ENCODE measurements at places on chromosomes 13 and 19.

DNA sequence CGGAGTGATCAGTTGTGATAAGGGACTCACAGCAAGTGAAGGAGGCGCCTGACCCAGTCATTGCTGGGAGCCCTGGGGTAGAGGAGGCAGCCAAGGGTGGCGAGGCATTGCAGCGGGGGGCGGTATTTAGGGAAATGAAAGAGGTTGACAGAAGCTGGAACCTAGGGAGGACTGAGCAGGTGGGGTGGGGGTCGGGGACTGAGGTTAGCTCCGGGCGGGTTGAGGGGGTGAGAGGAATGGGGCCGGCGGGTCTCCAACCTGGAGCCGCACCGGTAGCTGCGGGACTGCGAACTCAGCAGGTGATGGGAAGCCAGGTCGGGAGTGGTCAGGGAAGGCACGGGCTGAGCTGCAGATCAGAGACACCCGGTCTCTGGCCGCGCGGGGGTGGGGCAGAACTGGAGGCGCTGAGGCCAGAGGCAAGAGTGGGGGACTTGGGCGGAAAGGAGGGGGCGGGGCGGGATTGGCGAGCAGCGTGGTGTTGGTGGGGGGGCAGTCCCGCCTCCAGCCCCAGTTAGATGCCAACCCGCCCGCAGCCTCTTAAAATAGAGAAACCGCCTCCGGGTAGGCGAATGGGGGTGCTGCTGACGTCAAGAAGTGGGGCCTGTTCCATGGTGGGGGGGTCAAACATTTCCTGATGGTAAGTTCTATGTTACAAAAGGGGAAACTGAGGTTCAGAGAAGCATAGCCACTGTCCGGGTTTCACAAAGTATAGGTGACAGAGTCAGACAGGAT, 1.5 kb downstream of the MAST3 start:
- no peak for DNase-seq

- DNase-seq, result no peak
These were observed 54.9 kb upstream of the SACS start for GRCh38 chr13:23488442-23488841.

DNA sequence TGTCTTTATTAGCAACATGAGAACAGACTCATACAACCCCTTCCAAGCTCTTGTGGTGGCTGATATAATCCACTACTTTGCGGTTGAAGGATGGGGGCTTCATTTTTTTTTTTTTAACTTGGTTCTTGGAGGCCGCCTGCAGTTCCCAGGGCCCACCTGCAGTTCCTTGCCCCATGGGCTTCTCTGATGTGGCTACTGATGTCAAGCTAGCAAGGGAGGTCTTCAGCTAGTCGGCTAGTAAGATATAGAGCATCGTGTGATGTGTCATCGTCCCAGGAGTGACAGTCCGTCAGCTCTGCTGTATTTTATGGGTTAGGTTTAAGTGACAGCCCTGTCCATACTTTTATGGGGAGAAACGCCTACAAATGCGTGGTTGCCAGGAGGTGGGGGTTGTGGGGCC, 26.1 kb downstream of the UHRF1 start:
- DNase-seq, result no peak

- DNase-seq, result no peak
These were observed 29.2 kb downstream of the RBM26 start for GRCh38 chr13:79376843-79377242.

- DNase-seq, result no peak
These were observed 5.2 kb downstream of the TRAPPC5 start for GRCh38 chr19:7685546-7686445.

DNA sequence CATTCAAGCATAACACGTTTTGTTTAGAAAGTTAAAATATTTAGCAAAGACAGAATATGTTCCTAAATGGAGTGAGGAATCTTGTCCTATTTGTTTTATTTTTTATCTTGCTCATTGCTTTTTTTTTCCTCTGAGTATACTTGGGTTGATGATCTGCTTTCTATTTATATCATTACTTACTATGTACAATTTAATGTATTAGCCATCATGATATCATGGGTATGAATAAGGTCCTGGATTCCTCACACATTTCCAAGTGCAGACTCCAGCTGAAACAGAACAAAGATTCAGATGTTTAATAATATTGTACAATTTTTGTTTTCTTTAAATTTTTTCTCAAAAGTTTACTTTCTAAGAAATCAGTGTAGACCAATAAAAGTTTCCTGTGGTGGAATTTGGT, 388.2 kb downstream of the GPC6 start:
- DNase-seq, result no peak

GRCh38 chr13:44397766-44398223, 24.2 kb downstream of the SERP2 start:
- no peak for DNase-seq

DNA sequence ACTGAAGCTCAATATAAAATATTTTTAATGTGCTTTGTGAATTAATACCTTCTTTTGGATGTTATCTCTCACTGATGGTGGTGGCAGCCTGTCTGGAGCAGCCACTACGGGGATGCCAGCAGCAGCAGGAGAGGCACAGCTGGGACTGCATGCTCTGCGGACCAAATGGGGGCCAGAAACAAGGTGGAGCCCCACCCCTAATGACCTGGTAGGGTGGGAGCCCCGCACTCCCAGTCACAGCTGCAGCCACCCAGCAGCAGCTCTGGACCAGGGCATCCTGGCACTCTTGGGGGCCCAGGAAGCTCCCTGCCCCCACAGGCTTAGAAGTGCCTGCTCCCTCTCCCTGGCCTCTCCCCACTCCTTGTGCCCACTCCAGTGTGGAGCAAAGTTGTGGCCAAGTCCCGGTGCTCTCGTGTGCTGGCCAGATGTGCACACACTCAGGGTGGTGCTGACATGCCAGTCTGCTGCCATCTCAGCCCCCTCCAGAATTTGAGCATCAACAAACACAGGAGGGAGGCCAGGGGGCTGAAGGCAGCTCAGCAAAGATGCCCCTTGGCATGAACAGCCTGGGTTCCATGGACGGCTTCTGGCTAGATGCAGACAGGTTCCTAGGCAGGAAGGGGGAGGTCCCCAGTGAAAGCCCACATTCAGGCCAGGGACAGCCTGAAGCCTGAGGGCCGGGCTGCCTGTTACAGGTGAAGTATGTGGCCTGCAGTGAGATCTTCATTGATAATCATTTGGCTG, 696.7 kb upstream of the SLITRK5 start:
- DNase-seq, result no peak

GRCh38 chr13:74986609-74987008, 495.4 kb downstream of the TBC1D4 start:
- no peak for DNase-seq

DNA sequence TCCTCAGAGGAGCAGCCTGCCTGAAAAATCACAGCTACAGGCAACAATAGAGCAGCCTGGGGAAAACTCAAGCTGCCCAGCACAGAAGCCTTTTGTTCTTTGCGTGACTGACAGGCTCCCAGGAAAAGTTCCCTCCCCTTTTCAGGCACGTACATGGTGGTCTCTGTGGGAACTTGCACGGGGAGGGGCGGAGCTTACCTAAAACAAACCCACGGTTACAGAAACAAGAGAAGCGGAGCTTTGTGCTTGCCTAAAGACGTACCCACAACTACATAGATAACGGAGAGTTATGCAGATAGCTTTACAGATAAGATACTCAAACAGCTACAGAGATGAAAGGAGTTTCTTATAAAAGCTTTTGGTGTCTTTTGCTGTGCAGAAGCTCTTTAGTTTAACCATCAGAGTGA, 11.4 kb downstream of the ETFB start:
- no peak for DNase-seq

- no peak for DNase-seq
These were observed 58.6 kb downstream of the GADD45B start for GRCh38 chr19:2534423-2535013.

DNA sequence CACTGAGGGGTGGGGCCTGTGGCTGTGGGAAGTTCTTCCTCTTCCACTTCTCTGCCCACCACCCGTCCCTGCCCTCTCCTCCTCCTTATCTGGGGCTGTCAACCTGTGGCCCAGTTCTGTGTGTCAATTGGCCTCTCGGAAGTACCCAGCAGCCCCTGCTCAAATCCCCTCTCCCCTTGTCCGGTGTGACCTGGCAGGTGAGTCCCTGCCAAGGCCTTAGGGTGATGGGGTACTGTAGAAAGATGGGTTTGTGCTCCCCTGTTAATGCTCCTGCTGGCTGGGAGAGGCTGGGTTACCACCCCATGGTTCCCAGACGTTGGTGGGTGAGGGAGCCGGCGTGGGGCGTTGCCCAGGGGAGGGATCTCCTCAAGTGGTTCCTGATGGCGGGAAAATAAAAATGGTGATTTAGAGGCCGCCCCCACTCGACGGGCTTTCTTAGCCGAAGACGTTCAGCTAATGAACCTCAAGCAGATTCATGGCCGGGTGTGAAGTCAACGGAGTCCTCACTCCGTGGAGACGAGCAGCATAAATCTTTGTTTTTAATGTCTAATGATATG, 141.2 kb downstream of the URI1 start:
- no peak for DNase-seq

GRCh38 chr13:94414708-94415107, 64.8 kb downstream of the DCT start:
- no peak for DNase-seq

DNA sequence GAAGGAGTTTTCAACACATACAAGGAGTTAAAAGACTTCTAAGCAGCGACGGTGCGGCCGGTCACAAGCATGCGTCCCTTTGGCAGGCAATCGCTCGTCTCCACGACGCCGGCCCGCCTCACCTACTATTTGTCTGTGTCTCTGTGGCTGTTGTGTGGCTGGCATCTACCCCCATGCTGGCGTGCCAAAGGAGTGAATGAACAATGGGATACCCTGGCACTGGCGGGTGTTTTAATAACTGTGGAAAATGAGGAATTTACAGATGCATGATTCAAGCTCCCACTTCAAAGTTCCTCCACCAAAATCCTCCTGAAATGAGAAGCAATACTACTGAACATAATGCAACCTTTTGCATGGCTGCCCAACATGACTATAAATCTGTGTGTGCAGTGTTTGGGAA, 176.6 kb downstream of the KLF5 start:
- no peak for DNase-seq

DNA sequence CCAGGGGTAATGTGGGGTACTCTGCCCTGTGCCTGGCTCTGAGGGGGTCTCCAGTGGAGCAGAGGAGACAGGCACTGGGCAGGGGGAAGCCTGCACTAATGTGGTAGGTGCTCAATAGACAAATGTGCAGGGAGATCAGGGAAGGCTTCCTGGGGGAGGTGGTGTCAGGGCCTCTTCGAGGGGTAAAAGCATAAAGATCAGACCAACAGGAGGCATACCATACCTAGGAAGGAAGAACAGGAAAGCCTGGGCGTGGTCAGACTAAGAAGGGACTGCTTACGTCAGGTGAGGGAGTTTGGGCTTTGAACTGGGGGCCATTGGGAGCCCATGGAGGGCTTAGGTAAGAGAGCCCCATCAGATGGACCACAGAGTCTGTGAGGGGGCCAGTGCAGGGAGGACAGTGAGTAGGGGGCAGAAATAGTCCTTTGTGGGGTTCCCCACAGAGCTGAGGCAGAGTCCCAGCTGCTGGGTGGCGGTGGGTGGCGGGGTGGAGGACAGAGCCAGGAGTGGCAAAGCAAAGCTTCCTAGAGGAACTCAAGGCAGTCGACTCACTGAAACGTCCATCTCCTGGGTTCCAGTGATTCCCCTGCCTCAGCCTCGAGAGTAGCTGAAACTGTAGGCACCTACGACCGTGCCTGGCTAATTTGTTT, 8.8 kb downstream of the PRR36 start:
- DNase-seq, result no peak

- DNase-seq, result no peak
These were observed 1.2 kb downstream of the CD70 start for GRCh38 chr19:6589711-6590257.

Data from stimulated activated CD4-positive, alpha-beta T cell treated with anti-CD3 and anti-CD28 coated beads, TNF-alpha, amount 100 ng/mL, for 1 hour (primary cell).